ENCODE measurements at places on chromosomes 7 and 10.

GRCh38 chr10:99938563-99938962, 71.2 kb downstream of the DNMBP start:
- no peak for DNase-seq

DNA sequence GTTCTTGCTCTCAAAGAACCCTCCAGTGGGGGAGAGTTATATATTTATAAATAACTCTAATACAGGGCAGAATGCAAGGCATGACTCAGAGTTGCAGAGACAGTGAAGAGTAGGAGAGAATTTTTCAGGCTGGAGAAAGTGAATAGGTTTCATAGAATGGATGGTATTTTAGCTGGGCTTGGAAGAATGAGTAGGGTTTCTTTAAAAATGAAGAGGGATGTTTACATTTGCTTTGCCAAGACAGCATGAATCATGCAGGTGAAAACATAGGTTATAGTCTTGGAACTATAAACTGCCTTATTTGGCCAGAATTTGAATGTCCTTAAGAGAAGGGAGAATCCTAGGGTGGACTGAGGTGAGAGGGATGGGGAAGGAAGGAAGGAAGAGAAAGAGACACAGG, 124.8 kb downstream of the CPED1 start:
- no peak for DNase-seq

- no peak for DNase-seq
These were observed 81.2 kb downstream of the CTBP2 start for GRCh38 chr10:125079091-125079600.

- no peak for DNase-seq
These were observed 805.6 kb downstream of the NRG3 start for GRCh38 chr10:82680608-82681007.

DNA sequence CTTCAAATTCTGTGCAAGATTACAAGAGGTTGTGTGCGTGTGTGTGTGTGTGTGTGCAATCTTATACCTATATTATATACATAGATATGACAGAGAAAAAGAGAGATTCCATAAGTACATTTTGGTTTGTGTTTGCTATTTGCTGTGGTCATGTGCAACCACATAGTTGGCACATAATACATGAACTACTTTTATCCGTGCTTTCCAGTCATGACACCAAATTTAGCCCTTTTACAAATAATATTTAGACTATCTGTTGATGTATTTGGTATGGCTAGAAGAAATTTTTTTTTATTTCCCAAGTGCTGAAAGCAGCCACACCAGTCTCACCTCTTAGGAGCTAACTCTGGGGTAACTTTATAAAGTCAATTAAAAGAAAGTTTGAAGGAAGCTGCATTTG, 63.5 kb upstream of the EGFR start:
- no peak for DNase-seq

DNA sequence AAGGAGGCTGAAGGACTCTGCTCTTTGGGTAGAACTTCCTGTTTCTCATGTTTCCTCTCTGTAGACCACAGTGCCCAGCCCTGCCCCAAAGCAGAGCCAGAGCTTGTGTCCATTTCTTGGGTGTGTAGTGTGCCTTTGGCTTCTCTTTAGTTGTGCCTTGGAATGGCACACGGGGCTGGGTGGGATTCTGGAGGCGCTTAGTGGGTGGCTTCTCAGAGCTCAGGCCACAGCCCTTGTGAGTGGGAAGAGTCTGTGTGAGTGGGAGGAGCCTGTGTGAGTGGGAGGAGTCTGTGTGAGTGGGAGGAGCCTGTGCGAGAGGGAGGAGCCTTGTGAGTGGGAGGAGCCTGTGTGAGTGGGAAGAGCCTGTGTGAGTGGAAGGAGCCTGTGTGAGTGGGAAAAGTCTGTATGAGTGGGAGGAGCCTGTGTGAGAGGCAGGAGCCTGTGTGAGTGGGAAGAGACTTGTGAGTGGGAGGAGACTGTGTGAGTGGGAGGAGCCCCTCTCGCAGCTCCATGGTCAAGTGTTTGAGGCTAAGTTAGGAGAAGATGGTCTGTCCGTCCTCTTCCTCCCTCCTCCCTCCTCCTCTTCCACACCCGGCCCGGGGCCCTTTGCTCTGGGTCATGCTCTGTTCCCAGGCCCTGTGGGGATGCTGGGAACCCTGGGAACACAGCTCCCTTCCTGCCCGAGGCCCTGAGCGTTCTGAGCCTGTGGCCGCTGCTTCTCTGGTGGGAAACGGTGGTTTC, 153.0 kb downstream of the GRK5 start:
- DNase-seq: no peak

- DNase-seq: no peak
These were observed 117.0 kb downstream of the MKX start for GRCh38 chr10:27628621-27629020.

GRCh38 chr7:50629238-50629901, 64.2 kb upstream of the DDC start:
- DNase-seq: no peak

- DNase-seq: no peak
These were observed 16.7 kb upstream of the LIPK start for GRCh38 chr10:88689366-88689765.

- no peak for DNase-seq
These were observed 45.5 kb downstream of the AOC1 start for GRCh38 chr7:150897502-150898474.

DNA sequence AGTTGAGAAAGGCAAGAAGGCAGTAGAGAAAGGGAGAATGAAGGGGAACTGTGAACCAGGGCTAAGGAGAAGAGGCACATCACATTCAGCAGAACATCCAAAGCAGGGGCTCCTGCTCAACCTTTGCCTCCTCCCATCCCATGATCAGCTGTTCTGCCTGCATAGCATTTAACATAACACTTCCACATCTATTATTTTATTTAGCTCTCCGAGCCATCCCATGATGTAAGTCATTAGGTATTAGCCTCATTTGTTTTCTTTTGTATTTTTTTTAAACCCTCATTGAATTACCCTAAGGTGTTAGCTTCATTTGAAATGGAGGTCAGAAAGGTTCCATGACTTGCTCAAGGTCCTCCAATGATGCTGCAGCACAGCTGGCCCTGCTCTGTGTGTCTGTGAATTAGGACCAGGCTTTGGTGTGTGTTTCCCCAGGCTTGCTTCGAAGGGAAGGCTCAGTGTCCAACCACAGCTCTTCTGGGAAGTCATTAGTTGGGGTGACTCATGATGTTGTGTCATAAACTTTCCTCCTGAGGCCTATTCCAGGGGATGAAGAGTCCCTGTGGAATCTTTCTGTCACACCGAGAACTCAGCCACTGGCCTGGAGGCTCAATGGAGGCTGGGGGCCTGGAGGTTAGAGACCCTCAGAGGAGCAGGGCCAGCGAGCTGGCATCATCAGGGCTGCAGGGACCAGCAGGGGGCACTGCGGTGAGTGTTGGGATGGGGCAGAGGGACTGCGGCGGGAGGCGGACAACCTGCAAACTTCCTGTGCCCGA, 16.5 kb downstream of the NPFFR1 start:
- DNase-seq: peak; percentile 88

- DNase-seq: no peak
These were observed 115.7 kb upstream of the SAMD8 start for GRCh38 chr10:74995806-74996205.
